ENCODE measurements at places on chromosomes 1 and 21.

GRCh38 chr1:64179588-64179987 is 23.8 kb upstream of the UBE2U start:
- DNase-seq, result no peak

DNA sequence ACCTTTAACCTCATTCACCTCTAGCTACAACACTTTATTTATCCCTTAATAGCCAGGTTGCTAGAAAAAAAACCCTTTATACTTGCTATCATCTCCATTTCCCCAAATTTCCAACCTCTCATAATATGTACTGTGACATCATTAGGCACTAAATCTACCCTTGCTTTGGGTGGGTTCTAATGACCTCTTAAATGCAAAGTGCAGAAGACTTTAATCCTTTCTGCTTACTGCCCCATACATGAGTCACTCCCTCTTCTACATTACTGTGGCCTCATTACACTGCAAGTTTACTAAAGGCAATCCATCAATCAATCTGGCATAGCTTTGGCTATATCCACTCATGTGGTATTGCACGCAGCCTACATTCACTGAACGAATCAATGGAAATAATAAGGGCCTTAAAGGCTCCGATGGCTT is 353.3 kb downstream of the SMYD3 start:
- DNase-seq, result no peak

DNA sequence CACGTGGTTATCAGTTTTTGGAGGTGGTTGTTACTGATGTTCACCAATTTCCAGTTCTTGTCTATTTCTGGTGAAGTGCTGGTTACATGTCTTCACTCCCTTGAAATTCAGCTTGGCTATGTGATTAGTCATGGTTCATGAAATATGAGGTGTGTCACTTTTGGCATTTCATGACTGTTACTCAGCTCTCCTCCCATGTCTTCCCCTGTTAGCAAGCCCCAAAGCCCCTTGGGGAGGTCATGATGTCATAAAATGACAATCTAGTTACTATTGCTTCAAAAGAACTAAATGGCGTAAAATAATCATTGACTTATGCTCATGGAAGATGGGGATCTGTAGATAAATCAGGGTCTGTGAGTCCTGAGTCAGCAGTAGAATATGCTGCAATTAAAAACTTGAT is 425.1 kb downstream of the SETD4 start:
- DNase-seq, result no peak

DNA sequence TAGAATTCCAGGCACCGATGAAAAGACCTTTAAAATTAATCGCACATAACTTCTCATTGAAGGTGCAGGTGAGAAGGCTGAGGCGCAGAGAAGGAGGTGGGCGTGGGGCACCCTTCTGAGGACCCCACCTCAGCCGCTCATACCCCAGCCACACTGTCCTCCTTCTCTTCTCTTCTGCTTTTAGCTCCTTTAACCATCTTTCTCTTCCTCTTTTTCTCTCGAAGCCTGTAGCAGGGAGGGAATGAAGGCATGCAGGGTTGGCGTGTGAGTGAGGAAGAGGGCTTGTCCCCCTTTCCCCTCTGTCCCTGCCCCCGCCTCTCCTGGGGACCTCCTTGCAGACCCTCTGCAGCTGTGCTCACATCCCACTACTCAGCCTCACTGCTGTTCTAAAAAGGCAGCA is 57.8 kb upstream of the CACNA1E start:
- DNase-seq, result no peak

DNA sequence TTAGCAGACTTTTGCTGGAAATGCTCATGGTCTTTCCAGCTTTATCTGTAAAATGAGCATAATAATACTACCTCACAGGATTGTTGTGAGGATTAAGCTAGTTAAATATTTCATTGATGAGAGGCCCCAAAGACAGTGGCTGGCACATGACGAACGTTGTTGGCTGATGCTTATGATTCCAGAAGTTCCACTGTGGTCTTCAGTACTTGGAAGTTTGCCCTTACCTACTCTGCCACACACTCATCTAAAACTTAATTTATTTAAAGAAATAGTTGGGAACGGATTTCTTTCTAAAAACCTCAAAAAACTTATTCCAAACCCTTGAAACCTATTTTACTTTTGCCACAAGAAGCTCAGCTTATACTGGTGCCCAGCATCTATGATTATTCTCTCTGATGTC is 170.7 kb downstream of the DHRS3 start:
- DNase-seq, result no peak

- no peak for DNase-seq
These were observed 103.5 kb upstream of the CD55 start for GRCh38 chr1:207217778-207218511.

- DNase-seq, result no peak
These were observed 2.7 kb downstream of the PLEKHG5 start for GRCh38 chr1:6488602-6489382.

DNA sequence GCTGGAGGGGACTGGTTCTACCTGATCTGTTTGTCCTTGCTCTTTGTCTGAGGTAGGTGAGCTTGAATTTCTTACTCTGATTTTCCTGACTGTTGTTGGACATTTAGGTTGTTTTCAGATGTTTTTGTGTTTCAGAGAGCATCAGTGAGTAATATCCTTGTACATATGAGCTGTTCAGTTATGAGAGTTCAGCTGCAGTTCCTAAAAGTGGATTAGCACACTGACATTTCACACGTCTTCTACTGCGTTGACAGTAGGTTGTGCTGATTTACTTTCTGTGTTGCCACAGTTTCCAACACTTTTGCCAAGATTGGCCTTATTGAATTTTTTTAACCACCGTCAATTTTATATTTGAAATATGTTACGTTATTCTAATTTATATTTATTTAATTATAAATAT is 27.7 kb downstream of the CXADR start:
- DNase-seq, result no peak

DNA sequence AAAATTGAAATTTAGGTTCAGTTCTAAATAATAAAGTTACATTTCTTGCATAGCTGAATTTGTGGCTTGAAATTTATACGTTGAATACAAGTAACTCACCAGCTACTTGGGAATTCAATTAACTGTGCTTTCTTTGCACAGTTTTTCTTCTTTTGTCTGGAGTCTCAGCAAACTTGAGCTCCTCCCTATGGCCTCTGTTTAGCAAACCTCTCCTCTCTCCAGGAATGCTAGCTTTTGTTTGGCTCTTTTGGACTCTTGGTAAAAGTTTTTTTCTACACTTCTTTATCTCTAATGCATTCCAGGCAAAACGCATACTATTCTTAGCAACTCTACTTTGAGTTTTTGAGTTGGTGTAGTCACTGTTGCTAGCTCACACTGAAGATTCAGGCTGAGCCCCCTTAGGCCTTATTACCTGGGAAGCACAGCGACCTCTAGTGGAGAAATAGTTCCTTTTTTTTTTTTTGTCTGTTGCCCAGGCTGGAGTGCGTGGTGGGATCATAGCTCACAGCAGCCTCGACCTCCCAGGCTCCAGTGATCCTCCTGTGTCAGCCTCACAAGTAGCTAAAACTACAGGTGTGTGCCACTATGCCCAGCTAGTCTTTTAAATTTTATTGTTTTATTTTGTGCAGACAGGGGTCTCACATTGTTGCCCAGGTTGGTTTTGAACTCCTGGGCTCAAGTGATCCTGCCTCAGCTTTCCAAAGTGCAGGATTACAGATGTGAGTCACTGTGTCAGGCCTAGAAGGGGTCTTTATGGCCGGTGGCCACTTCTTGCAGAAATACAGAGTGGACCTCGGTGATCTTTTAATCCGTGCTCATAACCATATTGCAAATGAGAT is 61.7 kb downstream of the CASQ2 start:
- DNase-seq, result peak; percentile 3

DNA sequence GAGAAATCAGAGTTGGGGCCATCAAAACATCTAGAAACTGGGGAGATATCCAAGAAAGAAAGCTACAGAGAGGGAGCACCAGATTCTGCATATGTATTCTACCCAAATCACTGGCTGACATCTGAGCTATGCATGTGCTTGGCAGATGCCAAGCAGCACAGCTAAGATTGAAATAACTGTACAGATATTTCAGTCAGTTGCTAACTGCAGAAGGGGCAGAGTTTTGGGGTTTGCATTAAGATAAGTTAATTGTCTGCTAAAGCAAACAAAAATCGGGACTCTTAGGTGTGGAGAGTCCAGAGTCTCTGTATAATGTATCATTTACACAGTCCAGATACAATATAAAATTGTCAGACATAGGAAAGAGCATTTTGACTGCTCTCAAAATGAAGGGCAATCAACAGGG is 437.1 kb downstream of the PTBP2 start:
- DNase-seq, result no peak

- DNase-seq, result no peak
These were observed 24.6 kb upstream of the TRAPPC10 start for GRCh38 chr21:43987509-43987908.

DNA sequence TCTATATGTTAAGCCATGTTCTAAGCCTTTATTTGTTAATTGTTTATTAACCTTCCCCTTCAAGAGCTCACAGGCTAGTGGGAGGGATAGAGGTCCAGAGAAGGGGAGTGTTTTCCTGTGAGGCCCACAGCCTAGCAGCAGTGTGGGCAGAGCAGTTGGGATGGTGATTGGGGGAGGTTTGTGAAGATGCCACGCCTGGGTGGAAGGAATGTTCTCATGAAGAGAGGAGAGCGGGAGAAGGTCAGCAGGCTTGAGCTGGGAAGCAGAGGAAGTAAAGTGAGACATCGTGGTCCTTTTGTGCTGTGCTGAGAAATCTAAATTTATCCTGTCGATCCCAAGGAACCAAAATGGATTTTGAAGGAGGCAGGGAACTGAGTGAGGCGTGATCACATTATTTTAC is 42.6 kb downstream of the TRAPPC10 start:
- DNase-seq, result no peak

DNA sequence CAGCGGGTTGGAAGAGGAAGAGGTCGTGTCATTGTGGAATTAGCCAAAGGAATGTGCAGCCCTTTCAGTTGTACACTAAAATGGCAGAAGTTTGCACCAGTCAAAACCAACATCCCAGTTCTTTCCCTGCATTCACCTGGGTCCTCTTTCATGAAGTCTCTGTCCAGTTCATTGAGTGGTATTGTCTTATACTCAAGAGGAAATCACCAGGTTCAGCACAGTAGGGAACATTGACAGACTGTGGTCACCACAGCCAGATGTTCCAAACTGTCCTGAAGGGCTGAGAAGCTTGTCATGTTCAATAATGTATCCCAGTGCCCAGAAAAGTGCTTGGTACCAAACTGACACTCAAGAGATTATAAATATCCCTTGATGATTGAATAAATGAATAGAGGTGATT is 131.6 kb downstream of the GLUL start:
- no peak for DNase-seq

- no peak for DNase-seq
These were observed 185.1 kb downstream of the DHRS3 start for GRCh38 chr1:12432897-12433296.

GRCh38 chr1:232667094-232667777 is 37.3 kb upstream of the SIPA1L2 start:
- no peak for DNase-seq

DNA sequence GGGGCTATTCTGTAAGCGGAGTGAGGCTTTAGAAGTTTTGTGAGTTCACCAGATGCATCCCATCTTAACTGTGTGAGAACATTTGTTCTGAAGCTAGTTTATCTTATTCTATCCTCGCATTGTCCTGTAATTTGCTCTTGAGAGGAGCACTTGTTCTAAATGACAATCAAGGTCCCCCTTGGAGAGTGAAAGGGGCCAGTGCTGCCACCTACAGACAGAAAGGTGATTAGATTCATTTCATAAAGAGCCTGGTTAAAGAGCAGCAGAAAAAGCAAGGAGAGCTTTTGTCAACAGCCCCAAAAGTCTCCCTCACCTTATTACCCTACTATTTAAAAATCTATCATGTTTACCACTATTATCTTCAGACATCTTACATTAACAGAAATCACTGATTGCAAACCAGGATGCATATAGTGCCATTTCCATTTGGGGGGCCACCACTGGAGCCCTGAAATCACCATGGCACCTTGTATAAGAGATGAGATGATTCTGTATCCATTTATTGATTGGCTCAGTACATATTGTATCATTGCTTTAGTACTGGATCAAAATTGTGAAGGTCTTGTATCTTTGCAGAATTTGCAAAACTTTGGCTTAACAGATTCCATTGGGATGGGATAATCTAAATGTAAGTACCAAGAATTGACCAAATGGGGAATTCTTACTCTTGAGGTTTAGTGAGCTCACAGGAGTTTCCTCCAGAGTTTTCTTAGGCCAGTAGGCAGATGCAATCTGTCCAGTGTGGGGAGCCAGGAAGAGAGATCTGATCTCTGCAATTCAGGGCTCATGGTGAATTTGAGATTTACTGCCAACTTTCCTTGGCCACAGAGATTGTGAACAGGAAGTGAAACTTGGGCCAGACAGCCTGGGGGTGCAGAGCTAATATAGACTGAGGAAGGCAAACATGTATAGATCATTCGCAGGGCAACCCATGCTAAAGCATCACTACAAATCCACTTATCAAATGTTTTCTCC is 64.3 kb upstream of the TRABD2B start:
- peak; percentile 35 for DNase-seq

DNA sequence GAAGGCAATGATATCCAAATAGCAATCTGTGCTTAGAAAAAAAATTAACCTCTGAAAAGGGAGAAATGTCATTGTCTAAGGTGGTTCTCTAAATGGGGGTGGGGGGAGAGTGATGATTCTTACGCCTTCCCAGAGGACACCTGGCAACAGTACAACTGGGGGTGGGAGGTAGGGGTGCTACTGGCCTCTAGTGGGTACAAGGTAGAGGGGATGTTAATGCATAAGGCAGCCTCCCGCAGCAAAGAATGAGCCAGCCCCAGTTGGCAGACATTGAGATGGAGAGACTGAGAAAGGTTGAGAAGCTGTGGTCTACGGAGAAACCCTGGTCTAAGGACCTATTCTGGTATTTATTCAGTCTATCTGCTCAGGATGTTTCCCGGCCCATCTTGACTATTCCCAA is 472.2 kb upstream of the RUNX1 start:
- DNase-seq, result no peak

DNA sequence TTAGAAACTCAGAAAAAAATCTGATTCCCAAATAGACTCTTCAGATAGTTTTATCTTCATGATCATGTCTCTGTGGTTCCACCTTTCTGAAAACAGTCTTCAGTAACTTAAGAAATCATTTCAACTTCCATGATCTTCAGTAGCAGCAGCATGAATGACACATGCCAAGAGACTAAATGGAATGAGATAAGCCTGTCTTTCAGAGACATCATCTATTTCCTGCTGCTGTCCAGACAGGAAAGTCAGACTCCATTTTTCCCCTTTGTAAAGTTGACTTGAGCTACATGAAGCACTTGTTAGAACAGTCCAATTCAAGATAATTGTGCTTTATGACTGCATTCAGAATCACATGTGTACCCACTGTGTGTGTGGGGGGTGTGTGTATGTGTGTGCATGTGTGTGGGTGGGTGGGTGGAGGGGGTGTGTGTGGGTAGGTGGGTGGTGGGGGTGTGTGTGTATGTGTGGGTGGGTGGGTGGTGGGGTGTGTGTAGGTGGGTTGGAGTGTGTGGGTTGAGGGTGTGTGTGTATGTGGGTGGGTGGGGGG is 58.8 kb downstream of the CLIC4 start:
- no peak for DNase-seq

GRCh38 chr1:2592672-2593071 is 6.1 kb downstream of the PRXL2B start:
- DNase-seq, result no peak

GRCh38 chr1:153563991-153564390 is 1.7 kb downstream of the S100A2 start:
- DNase-seq, result no peak
